CD4-positive, alpha-beta T cell treated with Interleukin-1 beta for 1 hour (primary cell): ENCODE measurements at places on chromosomes 12 and 14.
A peak's percentile ranks its signal among the peaks of the same experiment; 100 is the strongest.

DNA sequence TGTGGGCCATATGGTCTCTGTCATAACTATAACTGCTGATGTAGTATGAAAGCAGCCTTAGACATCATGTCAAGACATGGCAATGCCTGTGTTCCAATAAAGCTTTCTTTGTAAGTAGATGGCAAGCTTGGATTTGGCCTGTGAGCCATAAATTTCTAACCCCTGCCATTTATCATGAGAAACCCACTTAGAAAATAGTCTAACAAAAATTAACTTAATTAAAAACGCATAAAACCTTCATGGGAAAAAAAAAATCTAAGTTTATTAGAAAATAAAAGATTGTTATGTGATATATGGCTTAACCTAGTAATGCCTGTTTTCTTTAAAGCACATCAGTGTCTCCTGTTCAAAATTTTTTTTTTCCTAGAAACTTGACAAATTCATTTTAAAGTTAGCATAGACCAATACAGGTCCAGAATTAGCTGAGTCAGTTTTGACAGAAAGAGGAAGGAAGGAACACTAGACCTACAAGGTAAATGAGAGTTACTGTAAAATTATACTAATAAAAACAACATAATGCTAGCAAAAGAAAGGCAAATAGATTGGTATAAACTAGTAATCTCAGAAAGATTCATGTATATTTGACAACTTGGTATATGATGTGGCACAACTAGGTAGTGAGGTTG lies 68.2 kb downstream of the USP15 start:
- no peak for DNase-seq

- no peak for DNase-seq
Observed at GRCh38 chr14:105315941-105316576, 1.5 kb downstream of the PACS2 start.

- no peak for DNase-seq
Observed at GRCh38 chr14:69473946-69474345, 10.6 kb upstream of the PLEKHD1 start.

GRCh38 chr12:88805692-88806091 lies 225.4 kb upstream of the KITLG start:
- no peak for DNase-seq

DNA sequence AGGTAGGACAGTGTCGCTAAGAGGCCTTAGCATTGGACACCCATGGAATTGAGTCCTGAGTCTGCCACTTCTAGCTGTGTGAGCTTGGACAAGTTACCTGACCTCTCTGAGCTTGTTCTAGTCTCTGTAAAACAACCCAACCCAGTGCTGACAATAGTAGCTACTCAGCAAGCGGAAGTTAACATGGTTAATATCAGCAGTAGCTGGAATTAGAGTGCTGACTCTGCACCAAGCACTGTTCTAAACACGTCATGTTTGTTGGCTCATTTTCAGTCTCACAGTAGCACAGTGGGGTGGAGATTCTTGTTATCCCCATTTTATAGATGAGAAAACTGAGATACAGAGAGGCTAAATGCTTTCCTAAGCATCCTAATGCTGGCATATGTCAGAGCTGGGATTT lies 47.5 kb upstream of the RIN3 start:
- no peak for DNase-seq

DNA sequence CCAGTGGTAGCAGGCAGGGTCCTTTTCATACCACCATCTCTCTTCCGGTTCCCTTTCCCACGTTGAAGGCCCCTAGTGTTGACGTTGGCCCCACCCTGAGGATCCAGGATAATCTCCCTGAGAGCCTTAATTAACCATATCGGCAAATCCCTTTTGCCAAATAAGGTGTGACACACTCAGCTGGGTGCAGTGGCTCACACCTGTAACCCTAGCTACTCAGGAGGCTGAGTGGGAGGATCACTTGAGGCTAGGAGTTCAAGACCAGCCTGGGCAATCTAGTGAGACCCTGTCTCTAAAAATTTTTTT lies 2.8 kb upstream of the TMEM119 start:
- DNase-seq: no peak

- DNase-seq: no peak
Observed at GRCh38 chr12:116458492-116458891, 100.7 kb upstream of the MAP1LC3B2 start.

DNA sequence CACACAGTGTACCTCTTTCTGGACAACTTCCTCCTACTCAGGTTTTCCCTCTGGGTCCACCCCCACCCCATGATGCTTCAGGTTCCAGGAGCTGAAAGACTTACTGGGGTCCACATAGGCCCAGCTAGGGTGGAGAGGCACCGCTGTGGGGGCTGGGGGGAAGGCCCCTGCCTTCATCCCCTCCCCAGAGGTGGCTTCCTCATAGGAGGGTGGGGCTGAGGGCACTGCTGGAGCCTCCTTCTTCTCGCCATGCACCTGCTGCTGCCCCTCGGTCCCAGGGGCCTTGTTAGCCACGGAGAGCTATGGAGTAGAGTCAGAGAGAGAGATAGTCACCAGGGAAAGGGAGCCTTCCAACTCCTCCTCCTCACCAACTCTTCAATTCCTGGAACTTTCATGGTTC lies 2.7 kb downstream of the FAIM2 start:
- no peak for DNase-seq

DNA sequence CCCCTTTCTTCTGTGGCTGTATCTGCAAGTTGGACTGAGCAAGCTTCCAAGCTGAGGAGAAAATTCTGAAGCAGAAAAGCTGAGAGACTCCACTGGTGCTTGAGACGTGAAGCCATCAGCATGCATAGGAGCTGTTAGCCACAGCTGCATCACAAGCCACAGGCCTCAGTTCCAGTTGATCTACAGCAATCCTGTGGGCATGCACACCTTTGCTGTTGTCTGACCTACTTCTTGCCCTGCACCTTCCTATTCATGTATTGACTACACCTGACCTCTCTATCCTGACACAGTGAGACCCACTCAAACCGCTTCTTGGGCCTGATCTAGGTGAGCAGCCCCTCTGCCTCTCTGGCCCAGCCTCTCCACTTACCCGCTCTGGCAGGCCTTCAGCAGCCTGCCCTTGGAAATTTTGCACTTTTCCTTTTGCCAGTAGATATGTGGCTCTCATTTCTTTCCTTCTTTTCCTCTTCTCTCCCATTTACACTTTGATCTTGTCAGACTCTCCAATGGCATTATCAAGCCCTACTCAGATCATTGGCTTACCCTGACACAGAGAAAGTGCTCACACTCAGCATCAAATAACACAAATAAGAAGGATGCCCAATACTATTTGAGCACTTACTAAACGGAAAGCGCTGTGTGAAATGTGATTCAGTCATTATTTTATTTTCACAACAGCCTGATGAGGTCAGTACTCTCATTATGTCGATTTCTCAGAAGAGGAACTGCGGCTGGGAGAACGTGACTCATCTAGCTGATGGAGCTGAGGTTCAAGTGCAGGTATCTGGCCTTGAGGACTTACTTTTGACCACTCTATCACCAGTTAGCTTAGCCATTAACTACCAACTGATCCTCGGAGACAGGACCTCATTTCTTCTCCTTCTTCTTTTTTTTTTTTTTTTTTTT lies 21.9 kb upstream of the PTGR2 start:
- peak; percentile 21 for DNase-seq

DNA sequence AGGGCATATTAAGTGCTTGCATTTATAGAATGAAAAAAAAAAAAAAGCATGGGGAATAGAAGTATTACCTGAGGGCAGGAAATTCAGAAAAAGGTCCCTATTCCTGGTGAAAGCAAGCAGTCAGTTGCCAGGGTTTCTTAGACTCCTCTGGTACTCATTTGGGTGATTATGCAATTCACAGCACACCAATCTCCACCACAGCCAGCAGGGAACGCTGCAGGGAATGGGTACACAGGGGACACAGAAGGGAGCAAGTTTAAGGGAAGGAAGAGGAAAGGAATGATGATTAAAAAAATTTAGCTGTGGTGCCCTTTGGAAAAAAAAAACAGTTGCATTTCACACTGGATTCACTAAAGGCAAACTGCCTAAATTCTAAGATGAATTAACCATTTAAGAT lies 14.2 kb downstream of the BLTP3B start:
- no peak for DNase-seq

DNA sequence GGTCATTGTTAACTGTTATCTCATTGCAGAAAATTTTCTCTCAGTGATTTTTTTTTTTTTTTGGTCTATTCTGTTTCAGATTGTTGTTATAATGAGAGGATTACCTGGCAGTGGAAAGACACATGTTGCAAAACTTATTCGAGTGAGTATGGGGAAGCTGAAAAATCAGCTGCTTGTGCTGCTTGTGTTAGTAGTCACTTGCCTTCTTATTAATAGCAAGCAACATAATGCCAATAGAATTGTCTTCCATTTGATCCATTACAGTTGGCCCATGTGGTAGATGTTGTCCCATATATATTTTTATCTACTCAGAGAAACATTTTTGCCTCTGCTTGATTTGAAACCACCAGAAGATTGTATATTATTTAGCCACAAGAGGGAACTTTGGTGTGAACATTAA lies 53.0 kb downstream of the YLPM1 start:
- DNase-seq: no peak

DNA sequence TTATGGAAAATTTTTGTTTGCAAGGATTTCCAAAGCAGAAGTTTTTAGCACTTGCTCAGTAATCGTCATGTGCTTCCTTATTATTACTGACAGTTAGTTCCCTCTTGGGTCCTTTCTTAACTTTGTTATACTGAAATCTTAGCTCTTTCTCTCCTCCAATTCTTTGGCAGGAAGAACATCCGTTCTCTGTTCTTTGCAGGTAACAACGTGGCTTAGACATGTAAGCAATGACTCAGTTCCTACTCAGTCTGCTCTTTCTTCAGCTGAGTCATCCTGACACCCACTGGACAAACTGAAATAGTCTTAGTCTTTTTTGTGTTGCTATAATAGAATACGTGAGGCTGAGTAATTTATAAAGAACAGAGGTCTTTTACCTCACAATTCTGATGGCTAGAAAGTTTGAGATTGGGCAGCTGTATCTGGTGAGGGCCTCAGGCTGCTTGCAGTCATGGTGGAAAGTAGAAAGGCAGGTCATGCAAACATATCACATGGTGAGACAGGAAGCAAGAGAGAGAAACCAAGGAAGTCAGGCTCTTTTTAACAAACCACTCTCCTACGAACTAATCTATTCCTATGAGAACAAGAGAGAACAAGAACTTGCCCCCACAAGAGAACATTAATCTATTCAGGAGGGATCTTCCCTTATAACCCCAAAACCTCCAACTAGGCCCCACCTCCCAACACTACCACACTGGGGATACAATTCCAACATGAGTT lies 49.2 kb downstream of the TESPA1 start:
- DNase-seq: peak; percentile 6

- no peak for DNase-seq
Observed at GRCh38 chr12:128026696-128027574, 240.0 kb upstream of the TMEM132C start.

DNA sequence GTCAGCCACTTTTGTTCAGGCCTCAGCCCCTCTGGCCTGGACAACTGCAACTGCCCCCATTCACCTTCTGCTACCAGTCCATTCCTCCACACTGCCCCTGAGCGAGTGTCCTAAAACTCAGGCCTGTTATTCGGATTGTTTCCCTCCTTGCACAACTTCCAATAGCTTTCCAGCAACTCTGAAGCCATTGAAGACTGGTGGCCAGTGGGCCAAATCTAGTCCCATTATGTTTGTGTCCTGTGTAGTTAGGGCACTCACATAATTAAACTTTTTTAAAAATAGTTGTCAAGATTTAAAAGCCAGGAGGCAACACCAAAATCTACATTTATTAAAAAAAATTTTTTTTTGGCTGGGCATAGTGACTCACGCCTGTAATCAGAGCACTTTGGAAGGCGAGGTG lies 17.8 kb upstream of the FIGNL2 start:
- no peak for DNase-seq

- DNase-seq: no peak
Observed at GRCh38 chr12:90659060-90659459, 295.9 kb downstream of the CCER1 start.

- no peak for DNase-seq
Observed at GRCh38 chr12:132404951-132405741, 75.8 kb upstream of the GALNT9 start.

DNA sequence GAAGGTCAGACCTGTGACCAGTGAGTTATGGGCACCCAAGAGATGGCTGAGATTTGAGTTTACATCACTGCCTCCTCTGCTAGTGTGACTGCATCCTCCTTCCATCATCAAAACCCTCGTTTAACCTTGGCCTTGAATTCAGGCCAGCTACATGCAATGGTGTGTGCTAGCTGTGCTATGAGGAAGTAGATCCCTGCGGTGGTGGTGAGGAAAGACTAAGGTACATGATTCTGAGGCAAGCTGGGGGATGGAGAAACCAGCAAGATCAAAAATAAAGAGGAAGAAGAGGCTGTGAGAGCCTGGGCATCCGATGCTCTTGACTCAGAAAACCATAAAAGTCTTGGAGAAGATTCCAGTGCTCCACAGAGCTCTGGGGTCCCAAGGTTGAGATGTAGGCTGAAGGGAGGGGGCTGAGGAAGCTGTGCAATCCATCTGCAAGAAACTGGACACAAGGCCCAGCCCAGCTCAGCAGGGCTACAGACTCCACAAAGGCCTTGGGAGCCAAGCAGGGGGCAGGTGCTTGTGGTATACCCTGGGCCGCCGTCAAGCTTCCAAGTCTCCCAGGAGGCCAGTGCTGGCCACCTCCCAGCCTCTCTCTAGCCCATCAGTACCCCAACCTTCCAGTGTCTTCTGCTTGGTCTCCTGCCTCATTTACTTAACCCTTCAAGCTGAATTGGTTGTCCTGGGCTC lies 774.8 kb downstream of the VRK1 start:
- DNase-seq: no peak

GRCh38 chr12:31591380-31591901 lies 505 bp upstream of the DENND5B start:
- peak; percentile 46 for DNase-seq

- DNase-seq: peak; percentile 74
Observed at GRCh38 chr12:62260733-62261683, 804 bp downstream of the USP15 start.
